ENCODE measurements at places on chromosomes 1 and 21.

GRCh38 chr1:218493986-218494385 lies 148.8 kb downstream of the TGFB2 start:
- DNase-seq = no peak

- no peak for DNase-seq
Measured at GRCh38 chr1:174572771-174573170, 125.0 kb downstream of the GPR52 start.

GRCh38 chr21:45726438-45726837 lies 82.9 kb downstream of the PCBP3 start:
- DNase-seq = no peak

DNA sequence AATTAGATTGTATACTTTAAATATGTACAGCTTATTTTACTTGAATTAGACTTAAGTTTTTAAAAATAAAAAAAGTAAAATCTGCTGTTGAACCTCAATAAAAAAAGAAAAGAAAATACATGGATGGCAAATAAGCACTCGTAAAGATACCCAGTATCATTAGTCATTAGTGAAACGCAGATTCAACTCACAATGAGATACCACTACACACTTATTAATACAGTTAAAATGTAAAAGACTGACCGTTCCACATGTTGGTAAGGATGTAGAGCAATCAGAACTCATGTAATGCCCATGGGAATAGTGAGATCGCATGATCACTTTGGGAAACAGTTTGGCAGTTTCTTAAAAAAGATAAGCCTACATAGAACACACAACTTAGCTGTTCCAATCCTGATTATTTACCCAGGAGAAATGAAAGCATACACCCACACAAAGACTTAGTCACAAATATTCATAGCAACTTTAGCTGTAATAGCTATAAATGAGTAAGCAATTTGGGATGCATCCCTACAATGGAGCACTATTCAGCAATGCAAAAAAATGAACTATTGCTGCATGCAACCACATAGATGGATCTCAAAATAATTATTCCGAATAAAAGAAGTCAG lies 7.3 kb downstream of the SH2D1B start:
- DNase-seq = no peak

- DNase-seq = no peak
Measured at GRCh38 chr1:109990302-109990653, 5.7 kb downstream of the AHCYL1 start.

GRCh38 chr1:78045926-78046778 lies at the start of gene GIPC2:
GIPC2 (plus strand) TSS chr1:78045966; CDS start chr1:78046095, 129 bp downstream.
- DNase-seq = peak; percentile 6

DNA sequence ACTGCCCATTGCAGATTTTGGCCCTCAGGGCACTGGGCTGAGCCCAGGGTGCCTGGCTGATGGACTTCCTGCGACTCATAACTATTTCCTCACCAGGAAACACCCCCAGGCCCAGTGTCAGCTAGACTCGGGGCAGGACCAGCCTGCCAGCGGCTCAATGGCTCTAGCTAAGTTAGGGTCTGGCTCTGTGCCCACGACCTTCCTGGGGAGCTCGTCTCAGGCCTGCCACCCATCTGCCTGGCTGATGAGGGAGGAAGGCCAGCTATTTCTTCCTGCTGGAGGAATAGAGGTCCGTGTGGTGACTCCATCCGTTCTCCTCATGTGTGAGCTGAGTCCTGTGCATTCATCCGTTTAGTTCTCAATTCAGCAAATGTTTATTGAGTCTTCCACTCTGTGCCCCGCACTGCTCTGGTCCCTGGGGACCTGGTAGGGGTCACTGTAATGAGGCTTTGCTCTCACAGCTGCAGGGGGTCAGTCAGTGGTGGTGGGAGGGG lies 44.5 kb downstream of the KIRREL1 start:
- no peak for DNase-seq

GRCh38 chr1:223429313-223429731 lies 36.1 kb downstream of the CCDC185 start:
- no peak for DNase-seq

DNA sequence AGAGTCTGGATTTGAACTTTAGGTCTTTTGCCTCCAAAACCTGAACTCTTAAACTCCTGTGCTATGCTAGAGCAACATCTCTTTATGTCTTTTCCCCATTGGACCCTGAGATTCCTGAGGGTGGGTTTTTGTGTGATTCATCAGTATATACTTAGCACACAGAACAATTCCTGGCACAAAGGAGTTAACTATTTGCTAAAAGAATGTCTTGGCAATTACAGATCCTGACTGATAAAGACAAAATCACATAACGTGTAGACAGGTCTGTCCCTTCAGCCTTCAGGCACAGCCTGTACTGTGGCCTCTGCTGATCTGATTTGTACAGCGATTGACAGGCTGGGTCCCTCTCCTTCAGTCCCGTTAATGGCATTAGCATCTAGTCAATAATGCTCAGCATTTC lies 162.4 kb upstream of the BEND5 start:
- no peak for DNase-seq

DNA sequence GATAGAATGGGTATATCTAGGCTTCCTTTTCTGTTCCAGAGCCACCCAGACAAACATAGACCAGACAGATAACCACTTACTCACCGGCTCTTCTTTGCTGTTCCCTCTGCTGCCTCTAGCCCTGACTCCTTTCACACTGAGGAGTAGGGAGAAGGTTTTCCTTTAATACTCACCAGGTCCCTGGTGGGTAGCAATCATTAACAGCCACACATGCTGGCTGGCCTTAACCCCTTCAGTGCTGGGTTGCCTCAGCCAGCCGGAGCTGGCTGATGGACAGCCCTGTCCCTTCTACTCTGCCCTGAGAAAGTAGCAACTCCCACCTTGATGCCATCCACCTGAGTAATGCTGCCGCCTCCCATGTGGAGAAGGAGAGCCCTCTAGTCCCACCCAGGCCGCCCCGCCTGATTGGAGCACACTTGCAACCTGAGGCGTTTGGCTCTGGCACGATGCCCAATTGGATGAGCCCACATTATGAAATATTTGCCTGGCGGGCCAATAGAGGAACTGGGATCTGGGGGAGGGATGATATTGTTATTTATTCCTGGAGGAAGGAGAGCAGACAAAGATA lies 71.6 kb downstream of the PLEKHA6 start:
- DNase-seq = no peak

- no peak for DNase-seq
Measured at GRCh38 chr1:17162941-17163340, 42.0 kb upstream of the PADI1 start.

- no peak for DNase-seq
Measured at GRCh38 chr1:235907187-235907896, 40.6 kb upstream of the LYST start.

DNA sequence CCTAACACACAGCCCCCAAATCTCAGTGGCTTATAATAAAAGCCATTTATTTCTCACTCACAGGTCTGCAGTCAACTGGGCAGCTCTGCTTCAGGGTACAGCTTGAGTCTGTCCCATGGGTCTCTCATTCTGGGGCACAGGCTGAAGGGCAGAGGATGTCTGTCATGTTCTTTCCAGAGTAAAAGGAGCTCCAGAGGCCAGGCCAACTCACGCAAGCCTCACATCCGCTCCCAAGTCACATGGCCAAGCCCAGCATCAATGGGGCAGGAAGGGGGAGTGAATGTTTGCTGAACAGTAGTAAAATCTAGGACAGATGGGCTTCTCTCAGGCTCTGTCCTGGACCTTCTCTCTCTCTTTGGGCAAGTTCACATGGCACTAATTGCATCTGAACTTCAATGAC lies 7.1 kb upstream of the SSBP3 start:
- no peak for DNase-seq

DNA sequence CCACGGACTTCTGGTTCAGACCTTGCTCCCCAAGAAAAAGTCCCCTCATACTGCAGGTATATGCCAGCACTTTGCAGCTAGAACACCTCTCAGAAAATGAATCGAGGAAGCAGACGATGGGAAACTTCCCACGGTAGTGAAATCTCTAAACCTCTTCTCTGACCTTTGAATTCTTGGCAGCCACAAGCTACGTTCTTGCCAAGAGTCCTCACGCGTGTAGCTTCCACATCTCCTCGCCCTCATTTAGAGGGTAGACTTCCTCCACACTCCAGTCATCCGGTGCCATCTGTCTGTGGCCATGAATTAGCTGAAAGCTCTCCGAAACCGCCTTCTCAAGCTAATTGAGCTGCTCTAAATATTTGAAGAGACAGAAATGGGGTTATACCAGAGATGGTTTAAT lies 127.8 kb downstream of the RGS7 start:
- DNase-seq = no peak

GRCh38 chr1:110945626-110946025 lies 18.1 kb downstream of the LRIF1 start:
- DNase-seq = no peak

DNA sequence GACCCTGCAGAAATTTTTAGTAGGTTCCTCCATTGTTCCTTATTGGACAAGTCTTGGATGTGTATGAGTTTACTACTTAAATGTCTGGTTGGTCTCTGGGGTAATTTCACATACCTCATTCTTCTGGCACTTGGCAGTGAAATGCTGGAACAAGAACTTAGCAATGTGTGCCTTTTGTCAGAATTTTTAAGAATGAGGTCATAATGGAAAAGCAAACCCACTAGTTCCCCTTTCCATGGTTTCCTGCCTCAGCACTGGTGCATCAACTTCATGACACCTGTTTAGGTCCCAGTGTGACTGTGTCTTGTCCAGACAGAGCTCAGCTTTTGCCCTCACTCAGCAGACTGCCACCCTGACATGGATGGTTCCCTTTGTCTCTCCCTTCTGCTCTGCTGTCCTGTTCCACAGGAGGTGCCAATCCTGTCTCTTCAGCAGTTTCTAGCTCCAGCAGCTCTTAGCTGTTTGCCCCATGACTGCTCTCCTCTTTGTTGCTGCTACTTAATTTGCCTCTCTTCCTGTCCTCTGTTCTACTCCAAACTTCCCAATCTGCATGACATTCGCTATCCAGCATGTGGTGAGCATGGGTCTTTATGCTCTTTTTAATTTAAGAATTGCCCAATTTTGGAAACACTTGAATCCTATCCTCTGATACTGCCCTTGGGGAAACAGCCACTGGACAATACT lies 135.6 kb downstream of the CYYR1 start:
- DNase-seq = no peak

DNA sequence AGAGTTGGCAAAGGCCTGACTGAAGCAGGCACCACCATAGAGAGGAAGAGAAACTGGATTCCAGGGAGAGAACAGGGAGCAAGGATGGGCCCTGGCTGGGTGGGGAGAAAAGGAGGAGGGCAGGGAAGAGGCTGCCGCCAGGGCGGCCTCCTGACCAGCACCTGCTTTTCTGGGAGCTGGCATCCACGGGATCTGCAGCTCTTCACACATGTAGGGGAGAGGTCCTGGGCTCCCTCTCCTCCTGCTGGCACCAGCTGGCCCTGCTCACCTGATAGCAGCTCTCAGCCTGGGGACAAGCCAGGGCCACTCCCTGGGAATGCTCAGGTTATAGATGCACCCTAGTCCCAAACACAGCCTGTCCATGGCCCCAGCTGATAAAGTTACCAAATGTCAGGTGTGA lies 39.9 kb downstream of the TEX35 start:
- DNase-seq = no peak

GRCh38 chr21:46626536-46626935 lies 8.9 kb upstream of the PRMT2 start:
- DNase-seq = no peak

DNA sequence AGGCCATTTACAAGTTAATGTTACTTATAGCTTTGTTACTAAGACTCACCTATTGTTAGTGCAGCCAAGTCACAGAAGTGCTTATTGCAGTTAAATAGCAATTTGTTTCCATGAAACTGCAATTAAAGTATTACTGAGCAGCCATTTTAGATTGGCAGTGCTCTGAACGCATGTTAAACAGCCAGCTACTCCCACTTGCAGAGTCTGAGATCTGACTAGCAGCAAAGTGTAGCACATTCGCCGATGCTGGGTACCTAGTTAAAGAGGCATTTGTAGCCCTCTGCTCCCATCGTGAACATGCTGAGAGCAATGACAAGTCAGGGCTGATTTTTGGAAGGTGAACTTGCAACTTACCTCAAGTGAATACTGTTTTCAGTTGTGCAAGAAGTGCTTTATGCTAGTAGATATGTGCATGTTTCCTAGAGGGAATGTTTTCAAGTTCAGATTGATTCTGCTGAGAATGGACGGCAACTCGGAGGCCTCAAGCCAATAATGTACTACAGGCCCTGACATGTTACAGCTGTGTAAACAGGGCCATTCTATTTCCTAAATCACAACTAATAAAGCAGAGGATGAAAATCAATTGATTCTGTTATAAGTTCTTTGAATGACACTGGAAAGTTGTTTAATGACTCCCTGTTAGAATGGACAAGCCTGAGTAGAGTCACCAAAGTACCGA lies 19.8 kb downstream of the LMO4 start:
- DNase-seq = no peak

- peak; percentile 72 for DNase-seq
Measured at GRCh38 chr1:10694633-10695627, 101.5 kb downstream of the CASZ1 start.

DNA sequence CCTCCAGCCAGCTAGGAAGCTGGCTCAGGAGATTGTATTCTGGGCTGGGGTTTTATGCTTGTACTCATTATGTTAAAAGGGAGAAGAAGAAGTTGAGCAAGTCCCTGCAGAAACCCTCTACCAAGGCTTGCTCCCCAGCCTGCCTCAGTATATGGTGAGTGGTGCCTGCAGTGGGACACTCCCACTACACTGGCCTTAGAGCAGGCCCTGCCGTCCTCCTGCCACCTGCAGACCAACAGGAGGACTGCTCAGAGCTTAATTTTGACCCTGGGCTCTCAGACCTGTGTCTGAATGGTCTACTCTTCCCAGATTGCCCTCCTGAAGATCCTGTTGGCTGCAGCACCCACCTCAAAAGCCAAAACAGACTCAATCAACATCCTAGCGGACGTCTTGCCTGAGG lies 13.0 kb downstream of the STRIP1 start:
- no peak for DNase-seq

Data from naive B cell (primary cell).